ENCODE measurements at places on chromosomes 6 and 20. TPM values are rescaled to one million over a fixed set of nuclear protein-coding genes. Genes with fewer than 3 reads are reported as not detected.

DNA sequence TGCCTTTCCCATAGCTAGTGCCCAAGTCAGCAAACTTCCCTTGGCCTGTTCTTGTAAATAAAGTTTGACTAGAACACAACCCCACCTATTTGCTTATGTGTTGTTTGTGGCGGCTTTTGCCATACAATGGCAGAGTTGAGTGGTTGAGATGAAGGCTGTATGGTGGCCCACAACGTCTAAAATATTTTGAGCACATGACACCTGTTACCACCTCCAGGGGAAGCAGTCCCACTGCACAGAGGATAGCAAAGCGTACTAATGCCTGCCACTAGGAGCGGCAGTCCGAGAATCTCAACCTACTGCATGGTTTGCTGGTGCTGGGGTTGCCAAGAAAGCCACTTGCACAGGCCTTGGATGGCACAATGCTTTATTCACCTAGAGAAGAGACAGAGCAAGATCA, 58.6 kb downstream of the TGM2 start:
- no peak for DNase-seq

GRCh38 chr6:19354181-19354580, 483.0 kb upstream of the ID4 start:
- no peak for DNase-seq

Gene HSF2
- 12.1 TPM for total RNA-seq

DNA sequence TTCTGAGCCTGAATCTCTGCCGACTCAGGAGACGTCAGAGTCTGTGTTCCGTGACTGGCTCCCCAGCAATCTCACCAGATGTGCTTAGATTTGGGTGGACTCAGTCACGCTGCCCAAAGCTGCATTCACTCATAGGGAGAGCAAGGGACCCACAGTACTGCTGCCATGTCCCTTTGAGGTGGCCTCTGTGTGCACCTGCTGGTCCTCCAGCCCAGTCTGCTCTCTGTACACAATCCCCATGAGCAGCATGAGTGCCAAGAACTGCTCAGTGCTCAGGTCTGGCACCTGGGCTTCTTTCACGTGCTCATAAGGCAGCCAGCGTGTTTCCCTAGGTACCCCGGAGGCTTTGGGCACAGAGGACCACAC, 44.2 kb upstream of the TIAM2 start:
- peak; percentile 28 for DNase-seq

DNA sequence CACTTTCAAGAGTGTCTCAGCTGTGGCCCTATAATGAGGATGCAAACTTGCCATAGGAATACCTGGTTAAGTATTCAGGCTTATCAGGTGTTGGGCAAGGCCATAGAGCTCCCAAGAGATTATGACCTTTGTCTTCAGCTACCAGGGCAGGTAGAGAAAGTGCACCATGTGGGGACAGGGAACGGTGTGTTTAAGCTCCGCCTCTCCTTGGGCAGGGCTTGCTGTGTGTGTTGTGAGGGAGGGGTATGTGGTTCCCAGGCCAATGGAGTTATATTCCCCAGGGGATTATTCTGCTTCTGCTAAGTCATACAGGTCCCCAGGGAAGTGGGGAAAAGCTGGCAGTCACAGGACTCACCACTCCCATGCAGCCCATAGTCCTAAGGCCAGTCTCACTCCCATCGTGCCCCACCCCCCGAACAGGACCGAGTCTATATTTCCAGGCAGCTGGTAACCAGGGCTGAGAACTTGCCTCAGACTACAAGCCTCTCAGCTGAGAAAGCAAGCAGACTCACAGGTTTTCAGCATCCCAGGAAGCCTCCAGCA, 660.2 kb downstream of the HTR1B start:
- no peak for DNase-seq

DNA sequence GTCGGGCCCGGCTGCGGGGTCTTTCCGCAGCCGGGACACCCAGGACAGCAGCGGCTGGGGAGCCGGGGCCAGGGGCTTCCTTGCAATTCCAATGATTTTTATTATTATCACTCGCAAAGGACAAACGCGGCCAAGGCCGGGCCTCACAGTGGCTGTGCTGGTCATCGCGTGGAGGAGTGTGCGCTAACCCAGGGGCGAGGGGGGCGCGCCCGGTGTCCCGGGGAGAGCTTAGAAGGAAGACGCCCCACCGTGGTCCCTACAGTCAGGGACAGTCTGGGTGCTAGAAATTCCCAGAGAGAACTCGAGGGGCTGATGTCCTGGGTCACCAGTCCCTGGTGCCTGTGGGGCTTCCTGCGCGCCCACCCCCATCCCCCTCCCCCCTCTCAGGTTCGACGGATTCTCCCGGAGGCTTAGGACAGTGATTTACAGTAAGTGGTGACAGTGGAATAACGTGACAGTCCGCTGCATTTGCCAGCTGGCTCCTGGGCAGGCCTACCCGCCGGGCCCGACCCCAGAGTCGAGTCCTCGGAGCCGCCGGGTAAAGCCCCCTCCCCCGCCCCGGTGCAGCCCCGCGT, 9.5 kb downstream of the FOXC1 start:
- no peak for DNase-seq

GRCh38 chr6:18488004-18488403, 100.9 kb downstream of the RNF144B start:
- no peak for DNase-seq

DNA sequence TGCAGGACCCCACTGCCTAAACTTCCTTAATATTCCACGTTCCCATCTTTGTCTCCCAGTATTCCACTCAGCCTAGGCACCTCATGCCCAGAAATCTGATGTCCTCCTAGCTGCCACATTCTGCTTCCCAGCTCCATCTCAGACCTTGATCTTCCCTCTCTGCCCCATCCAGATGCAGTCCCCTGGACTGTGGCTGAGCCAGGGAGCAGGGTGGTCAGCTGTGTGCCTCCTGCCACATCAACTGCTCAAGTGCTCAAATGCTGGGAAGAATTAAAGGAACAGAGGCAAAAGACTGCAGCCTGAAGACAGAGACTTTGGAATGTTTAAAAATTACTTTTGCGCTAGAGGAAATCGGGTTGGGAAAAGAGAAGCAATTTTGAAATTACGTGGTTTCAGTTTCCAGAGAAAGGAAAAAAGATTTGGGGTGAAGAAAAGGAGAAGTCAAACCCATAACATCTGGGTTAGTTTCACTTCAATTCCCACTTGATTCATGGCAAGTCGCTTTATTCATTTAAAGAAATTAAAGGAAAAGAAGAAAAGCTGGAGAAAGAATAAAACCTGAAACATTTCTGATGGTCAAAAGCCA, 704.8 kb downstream of the PTPRT start:
- no peak for DNase-seq

- no peak for DNase-seq
Observed at GRCh38 chr6:7047966-7048365, 59.8 kb upstream of the RREB1 start.

- no peak for DNase-seq
Observed at GRCh38 chr6:48859562-48860123, 603.4 kb downstream of the MMUT start.

DNA sequence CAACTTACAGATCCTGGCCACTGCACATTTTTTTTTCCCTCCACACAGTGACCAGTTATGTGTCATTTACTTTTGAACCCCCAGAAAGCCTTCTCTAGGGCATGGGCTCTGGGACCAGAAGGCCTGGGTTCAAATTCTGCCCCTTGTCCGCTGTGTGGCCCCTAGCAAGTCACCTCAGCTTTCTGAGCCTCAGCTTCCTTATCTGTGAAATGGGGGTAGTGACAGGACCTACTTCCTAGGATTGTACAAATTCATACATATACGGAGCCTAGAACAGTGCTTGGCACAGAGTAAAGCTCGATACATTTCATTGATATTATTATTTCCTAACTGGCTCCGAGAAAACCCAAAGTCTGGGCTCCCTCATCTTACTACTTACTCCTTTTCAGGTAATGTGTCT, 1.6 kb downstream of the BPI start:
- no peak for DNase-seq

Gene B4GALT5
- 14.8 TPM for total RNA-seq

Gene FAXC
- not detected for total RNA-seq

GRCh38 chr6:74066168-74066871, 370.3 kb downstream of the CD109 start:
- DNase-seq, result no peak

DNA sequence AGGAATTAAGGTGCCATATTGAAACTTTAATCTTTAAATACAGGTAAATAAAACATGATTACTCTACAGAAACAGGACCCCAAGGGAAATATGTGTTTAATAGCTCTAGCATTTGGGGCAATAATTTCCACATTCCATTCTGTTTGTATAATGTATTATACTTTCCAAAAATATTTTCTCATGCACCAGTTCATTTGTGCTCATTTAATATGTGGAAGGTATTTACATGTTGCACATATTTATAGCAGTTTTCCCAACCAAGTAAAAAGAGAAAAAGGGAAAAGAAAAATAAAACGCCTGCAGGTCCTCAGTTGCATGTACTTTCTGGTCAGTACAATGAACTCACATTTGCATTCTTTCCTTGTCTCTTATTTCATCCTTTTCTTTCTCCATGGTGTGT, 129.5 kb upstream of the SULF2 start:
- no peak for DNase-seq

- no peak for DNase-seq
Observed at GRCh38 chr6:129608886-129609537, 101.0 kb downstream of the ARHGAP18 start.

- no peak for DNase-seq
Observed at GRCh38 chr20:17827079-17827478, 127.3 kb downstream of the BANF2 start.

Gene ZNF133
- 6.5 TPM for total RNA-seq

GRCh38 chr6:684831-685636, 7.9 kb downstream of the EXOC2 start:
- DNase-seq, result no peak

DNA sequence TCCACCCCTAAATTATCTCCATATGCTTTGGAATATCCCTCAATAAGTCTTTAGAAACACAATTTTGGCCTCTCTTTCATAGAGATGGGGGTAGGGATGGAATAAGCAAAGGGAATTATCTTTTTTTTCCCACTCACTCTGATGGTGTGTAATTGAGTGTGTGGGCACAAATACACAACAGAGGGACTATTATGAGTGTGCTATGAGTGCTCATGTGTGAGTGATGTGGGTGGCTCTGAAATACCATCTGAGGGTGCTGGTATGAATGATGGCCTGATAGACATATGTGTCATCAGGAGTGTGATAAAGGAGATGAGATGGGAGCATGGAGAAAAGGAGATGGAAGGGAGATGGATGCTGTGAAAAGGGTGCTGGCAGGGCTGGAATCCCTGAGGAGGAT, 35.6 kb downstream of the GSS start:
- no peak for DNase-seq

DNA sequence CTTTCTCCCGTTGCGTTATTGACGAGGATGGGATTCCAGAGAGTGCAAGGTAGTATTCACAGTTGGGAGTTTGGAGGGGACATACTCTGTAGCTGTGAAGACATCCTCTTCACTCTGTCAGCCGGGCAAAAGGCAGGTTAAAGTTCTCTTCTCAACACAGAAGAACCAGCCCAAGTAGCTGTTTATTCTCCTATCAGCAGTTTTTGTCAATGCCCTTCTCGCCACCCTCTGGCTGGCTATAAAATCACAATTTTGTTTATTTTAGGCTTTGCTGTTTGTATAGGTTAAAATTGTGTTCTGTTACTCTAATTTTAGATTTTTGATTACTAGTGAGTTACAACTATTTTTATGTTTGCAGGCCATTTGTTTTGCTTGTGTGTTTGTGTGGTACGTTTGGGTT, 37.9 kb upstream of the MAS1 start:
- peak; percentile 58 for DNase-seq

Gene UST
- 4.1 TPM for total RNA-seq

GRCh38 chr20:20549267-20549612, 163.2 kb downstream of the RALGAPA2 start:
- no peak for DNase-seq

- peak; percentile 97 for DNase-seq
Observed at GRCh38 chr6:90375681-90376439, 79.2 kb upstream of the BACH2 start.

Gene GATA5
- not detected for total RNA-seq

GRCh38 chr20:62219992-62220665, at the start of gene HRH3:
TSS of gene HRH3 (minus strand) at chr20:62220278. CDS start at chr20:62219970, 308 bp downstream.
- peak; percentile 56 for DNase-seq

DNA sequence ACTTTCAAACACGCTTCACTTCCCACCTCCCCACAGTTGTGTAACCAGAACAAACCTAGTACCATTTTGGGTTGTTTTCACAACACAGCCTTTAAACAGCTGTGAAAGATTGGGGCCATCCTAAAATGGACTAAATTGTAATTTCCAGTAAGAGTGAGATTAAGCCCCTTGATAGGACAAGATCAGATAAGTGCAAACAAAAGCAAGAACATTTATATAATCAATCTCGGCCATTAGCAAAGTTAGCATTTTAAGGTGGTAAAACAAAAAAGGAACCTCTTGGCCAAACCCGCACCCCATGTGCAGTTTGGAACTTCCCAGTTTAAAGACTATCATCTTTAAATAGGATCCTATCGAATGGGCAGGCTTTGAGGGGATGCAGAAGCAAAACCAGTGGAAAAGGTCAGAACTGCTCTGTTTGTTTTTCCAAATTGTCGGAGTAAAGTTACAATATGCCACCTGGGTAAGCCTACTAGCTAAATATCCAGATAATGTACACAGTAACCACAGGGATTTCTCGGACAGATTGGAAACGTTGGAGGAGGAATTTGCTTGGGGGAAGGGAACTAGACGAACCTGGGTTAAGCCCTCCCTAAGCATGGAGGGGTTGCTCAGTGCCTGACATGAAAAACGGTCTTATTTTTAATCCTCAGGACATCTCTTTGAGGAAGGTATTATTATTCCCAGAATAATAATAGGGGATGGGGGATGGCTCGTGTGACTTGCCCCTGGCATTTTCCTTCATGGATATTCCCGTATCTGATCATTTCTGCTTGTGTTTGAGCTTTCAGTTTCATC, 159.8 kb upstream of the SALL4 start:
- no peak for DNase-seq

All from OCI-LY7 (cell line).